ENCODE measurements at places on chromosomes 13 and 19.

DNA sequence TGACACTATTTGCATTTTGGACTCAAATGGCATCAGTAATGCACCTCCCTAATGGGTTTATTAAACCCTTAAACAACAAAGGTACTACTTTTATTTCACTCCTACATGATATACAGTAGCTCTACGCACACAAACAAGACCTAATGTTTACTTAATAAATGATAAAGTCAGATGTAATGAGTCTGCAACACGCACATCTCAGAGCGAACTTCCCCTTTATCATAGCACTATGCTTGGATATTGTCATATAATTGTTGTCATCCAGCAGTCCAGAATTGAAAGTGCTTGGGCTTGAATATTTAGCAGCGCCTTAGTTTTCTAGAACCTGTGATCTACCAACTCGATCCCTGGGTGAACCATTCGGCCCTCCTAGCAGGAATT, 772 bp downstream of the PARP4 start:
- DNase-seq, result no peak

- no peak for DNase-seq
These were observed 733.9 kb upstream of the KLHL1 start for GRCh38 chr13:70842062-70842644.

DNA sequence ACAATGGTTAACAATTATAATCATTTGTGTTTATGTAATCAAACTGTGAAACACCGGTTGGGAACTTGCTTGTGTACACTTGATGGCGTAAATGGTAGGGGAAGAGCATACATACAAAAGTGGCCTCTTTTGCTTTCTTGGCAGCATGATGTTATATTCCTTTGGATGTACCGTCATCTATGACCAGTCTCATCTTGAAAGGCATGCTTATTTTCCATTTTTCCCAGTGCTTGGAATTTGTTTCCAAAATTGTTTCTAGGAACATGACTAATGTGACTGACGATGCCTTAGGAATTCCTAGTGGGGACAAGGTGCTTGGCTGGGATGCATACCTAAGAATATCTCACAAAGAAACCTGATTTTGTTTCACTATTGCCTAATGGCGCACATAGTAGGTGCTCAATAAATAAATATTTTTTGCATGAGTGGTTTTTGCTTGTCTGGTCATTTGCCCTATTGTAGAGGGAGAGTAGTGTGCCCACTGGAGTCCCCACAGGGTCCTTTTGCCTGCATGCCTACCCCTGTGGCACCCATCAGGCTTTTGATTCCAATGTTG, 45.5 kb downstream of the SAE1 start:
- no peak for DNase-seq

DNA sequence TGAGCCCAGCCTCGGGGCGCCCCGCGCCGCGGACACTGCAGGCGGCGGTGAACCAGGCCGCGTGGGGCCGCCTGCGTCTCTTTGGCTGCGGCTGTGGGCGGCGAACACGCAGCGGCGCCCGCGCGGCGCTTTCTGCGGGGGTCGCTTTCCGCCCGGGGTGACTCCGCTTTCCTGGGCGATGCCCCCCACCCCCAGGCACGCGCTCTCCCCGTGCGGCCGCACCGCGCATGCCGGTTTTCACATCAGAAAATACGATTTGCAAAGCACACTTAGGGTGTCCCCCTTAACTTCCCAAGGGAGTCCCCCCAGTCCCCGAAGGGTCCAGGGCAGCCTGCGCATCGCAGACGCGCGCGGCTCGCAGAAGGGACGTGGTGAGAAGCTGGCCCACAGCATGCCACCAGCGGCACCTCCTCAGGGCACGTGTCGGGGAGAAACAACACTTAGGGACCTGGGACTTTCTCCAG, 5.3 kb downstream of the F7 start:
- DNase-seq, result no peak

DNA sequence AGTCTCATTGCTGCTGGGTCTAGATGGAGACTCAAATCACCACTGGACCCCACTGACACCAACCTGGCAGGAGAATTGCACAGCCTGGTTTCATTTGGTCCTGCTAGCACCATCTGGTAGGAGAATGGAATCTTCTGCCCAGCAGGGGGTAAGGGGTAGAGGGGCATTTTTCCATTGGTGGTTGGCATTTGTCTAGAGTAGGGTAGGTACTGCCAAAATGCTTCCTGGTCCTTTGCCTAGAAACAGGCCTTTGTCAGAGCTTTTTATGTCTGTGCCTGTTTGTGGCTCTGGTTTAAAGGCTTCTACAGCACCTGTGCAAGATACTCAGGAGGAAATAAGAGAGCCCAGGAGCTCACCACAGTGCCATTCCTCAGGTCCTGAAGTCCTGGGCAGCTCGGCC, 121.3 kb downstream of the KCTD12 start:
- no peak for DNase-seq

- DNase-seq, result no peak
These were observed at the start of gene SIGLEC10 for GRCh38 chr19:51417107-51417809. Gene SIGLEC10, minus strand, starts transcription at chr19:51417642. Its CDS starts 61 bp downstream, at chr19:51417581.

All from stimulated activated CD4-positive, alpha-beta T cell treated with anti-CD3 and anti-CD28 coated beads, TNF-alpha, amount 100 ng/mL, for 48 hours (primary cell).